ENCODE measurements at places on chromosomes 4 and X.

DNA sequence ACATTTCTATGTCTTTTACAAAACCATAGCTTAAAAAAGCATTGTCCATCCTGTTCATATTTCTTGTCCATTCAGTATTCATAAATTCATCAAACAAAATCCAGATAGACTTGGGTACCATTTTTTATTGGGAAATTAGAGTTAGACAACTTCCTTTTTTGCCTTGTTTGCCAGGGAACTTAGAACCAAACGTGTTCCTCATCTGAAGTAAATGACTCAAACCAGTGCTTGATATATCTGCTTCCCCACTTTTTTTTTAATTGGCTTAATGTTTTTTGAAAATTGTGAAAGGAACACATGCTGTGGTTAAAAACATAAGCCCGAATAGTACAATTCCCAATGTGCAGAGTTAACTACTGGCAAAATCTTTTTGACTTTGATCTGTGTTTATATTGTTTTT is 44.2 kb downstream of the DLG3 start:
- no peak for DNase-seq

GRCh38 chr4:73872316-73873108 is 3.3 kb downstream of the CXCL1 start:
- peak; percentile 59 for DNase-seq

DNA sequence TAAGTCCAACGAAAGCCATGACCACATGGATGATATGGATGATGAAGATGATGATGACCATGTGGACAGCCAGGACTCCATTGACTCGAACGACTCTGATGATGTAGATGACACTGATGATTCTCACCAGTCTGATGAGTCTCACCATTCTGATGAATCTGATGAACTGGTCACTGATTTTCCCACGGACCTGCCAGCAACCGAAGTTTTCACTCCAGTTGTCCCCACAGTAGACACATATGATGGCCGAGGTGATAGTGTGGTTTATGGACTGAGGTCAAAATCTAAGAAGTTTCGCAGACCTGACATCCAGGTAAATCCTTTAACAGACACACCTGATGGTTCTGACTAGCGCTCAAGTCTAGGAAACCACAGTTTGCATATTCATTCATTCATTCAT is 6.0 kb downstream of the SPP1 start:
- DNase-seq, result no peak

- no peak for DNase-seq
These were observed 150.1 kb downstream of the DHX15 start for GRCh38 chr4:24434241-24434640.

DNA sequence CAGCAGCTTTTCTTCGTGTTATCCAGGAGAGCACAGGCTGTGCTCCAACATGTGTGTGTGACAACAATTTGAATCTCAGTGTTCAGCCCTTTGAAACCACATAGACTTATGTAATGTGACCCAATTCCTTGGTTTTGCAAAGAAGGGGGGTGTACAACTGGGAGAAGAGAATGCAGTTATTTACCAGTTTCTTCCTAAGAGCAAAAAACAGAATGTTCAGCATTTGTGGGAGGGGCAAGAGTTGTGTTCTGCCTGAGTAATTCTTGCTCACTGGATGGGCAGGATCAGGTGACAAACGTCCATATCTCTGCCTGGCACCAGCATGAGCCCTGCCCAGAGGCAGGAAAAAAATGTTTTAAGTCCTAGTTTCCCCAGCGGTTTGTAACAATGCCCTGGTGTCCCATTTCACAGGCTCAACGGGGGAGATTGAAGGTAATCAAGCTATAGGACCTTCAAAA is 72.0 kb downstream of the PRPS1 start:
- peak; percentile 93 for DNase-seq

- DNase-seq, result peak; percentile 50
These were observed 54.1 kb downstream of the SHROOM3 start for GRCh38 chr4:76488888-76489685.

DNA sequence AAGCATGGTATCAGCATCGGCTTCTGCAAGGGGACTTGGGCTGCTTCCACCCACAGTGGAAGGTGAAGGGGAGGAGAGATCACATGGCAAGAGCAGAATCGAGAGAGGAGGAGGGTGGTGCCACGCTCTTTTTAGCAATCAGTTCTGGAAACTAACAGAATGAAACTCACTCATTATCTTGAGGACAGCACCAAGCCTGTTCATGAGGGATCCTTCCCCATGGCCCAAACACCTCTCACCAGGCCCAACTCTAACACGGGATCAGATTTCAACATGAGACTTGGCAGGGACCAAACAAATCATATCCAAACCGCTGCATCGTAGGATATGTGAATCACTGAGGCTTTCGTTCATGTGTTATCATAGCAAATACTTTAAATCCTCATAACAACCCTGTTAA is 125.5 kb downstream of the GPC3 start:
- peak; percentile 78 for DNase-seq

GRCh38 chrX:118524344-118524743 is 28.7 kb downstream of the DOCK11 start:
- no peak for DNase-seq

DNA sequence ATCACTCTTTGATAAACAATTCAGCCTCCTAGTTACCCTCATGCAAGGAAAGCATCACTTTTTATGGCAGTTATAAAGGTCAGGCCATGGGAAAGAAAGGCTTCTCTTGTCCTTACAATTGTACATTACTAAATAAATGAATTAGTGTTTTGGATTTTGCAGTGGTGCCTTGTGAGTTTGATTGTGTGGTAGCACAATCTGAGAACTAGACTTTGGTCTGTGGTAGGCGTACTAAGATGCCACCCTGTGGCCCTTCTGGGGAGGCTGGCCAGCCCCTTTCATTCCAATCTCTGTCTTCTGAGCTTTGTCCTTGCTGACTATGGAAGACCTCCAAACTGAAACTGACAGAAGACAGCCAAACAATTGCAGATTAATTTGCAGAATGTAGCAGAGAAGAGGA is 14.6 kb upstream of the HNRNPD start:
- DNase-seq, result no peak

- no peak for DNase-seq
These were observed 12.5 kb downstream of the ATP11C start for GRCh38 chrX:139920316-139920715.

GRCh38 chr4:142222127-142222526 is 585.7 kb downstream of the IL15 start:
- peak; percentile 22 for DNase-seq

GRCh38 chr4:127446427-127446885 is 186.3 kb upstream of the INTU start:
- no peak for DNase-seq

- DNase-seq, result no peak
These were observed 16.4 kb upstream of the PPID start for GRCh38 chr4:158739600-158739999.

GRCh38 chr4:16858275-16858752 is 40.1 kb downstream of the LDB2 start:
- peak; percentile 82 for DNase-seq

DNA sequence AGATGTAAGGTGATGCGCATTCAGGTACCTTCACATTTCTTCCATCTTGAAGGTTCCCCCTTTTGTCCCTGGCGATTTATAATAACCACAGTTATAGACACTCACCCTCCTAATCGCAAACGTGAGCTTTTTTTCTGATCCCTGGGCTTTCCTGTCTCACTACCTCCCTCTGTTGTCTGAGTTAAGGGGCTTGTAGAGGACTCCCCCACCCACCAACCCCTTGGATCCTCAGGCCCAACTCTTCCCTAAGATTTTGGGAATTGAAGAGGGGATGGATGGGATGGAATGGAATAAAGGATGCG is 1.4 kb downstream of the CNKSR2 start:
- no peak for DNase-seq

DNA sequence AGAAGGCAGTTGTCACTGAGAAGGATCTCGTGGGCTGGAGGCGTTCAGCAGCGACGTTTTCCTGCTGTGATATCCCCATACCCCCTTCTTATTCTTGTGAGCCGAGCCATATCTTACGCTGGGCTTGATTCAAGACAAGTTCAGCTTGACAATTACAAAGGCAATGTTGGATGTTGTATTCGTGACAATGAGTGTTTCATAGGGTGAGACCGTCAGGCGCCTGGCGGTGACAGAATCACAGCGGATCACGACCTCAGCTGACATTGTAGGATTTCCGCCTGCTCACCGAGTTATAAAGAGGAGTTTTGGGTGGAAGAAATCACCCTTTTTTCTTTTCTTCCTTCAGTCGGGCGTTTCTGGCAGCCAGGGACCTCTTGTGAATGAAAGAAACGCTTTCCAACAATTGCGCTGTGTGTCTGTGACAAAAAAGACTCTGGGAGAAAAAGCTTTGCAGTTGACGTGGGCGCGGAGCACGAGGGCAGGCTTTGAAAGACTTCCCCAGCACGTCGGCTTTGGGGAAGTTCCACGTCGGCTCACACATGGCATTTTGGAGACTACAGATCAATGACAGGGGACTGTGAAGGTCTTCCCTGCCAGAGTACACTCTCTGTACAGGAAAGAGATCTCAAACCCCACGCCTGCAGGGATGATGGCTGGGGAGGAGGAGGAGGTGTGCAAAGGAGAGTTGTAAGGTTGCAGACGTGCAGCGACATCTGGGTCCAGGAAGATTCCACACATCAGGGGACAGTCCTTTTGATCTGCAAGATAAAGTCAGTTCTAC is 135.4 kb downstream of the CRLF2 start:
- DNase-seq, result no peak

GRCh38 chrX:40733706-40734105 is 1.6 kb downstream of the MED14 start:
- DNase-seq, result no peak

DNA sequence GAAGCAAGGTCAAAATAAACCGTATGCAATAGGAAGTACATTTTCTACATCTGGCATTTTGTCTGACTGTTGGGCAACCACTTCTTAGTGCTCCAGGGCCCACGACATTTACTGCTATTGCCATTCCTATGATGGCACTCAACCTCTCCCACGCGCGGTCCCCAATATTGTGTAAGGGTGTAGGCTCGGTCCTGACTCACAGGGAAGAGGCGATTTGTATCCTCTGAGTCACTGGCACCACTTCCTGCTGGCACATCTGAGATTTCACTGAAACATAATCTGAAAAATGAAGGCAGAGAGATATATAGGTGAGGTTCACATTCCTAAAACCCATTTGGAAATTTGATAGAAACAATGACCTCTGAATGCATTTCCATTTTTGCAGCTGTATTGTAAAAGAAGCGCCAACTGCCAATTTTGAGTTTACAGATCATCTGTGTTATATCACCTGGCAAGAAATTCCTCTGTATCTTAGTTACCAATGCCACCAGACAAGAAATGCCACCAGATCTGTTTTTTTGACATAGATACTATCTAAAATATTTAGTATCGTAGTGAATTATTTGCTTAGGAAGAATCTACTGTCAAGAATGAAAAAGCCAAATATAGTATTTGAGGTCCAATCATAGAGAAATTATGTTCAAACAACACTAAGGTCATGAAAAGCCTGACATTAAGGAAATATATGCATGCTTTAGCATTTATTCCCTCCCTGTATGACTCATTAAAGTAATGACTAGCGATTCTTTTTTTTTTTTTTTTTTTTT is 9.8 kb downstream of the EREG start:
- DNase-seq, result peak; percentile 89

DNA sequence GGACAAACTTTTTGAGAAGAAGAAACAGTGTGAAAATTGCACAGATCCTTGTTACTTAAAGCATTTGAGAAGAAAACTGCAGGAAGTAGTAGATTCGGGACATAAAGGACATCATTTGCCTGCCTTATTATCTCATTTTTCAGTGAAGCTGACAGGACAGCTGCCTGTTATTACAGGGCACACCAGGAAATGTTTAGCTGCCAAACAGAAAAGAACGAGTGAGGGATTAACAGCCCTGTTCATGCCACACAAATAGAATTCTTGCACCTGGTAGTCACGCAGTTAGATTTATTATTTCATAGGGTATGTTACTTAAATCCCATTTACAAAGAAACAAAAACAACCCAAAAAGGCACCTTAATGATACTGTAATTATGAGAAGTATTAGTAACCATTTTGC is 100.6 kb downstream of the CHIC2 start:
- no peak for DNase-seq

DNA sequence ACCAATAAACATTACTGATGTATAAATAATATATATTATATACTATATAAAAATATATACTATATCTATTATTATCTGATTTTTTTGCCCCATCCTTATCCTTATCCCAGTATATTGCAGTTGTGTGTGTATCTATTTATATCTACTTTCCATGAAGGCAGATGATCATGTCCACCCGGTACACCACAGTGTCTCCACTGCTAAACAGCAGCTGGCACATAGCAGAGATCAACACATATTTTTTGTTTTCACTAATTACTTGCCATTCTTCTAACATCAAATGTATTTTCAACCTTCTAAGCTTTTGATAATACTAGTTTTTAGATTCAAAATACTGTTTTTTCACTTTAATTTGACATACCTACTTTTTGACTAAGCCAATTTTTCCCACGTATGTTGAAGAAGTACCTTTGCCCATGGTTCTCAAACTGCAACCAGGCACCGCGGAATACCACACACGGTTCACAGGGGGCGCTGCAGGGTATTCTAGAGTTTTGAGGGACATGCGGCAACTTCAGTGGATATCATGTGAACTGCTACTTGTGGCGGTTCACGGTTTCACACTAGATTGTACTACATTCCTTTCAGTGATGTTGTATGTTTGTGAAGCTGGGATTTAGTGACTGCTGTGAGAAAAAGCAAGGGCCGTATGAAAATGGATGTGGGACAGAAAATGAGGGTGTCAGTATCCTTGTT is 182.5 kb upstream of the NPY2R start:
- peak; percentile 27 for DNase-seq

- DNase-seq, result peak; percentile 33
These were observed 28.7 kb downstream of the SEC24B start for GRCh38 chr4:109462297-109462696.
